Activated CD4-positive, CD25-positive, alpha-beta regulatory T cell treated with anti-CD3 and anti-CD28 coated beads, Interleukin-2, amount 50 U/mL, for 16 hours (primary cell): ENCODE measurements at places on chromosomes 7 and 10.

DNA sequence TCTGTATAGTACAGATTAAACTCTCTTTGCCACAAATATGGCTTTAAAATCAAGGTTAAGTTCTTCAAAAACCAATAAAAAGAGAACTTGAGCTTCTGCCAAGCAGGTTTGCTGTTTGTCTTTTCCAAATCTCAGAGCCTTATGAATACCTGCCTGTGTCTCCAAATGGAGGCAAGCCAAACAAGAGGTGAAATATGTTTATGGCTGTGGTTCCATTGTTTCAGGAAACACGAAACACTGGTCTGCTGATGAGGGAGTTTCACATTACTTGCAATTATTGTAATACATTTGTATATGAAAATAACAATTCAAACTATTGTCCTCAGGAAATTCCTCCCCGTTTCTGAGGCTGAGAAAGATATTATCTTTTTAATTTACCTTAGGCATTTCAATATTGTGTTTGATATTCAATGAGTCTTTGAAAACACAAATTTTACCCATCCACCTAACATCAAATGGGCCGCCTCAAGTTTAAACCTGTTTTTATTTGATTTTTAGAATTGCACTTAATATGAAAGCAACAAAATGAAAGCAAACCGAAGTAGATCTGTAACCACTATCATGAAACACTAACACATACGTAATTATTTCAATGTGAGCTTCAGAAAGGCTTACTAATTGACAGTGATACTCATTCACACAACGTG is 359.3 kb downstream of the HGF start:
- DNase-seq: no peak

- DNase-seq: no peak
Observed at GRCh38 chr7:44846816-44847508, 925 bp downstream of the H2AZ2 start.

- no peak for DNase-seq
Observed at GRCh38 chr7:103993551-103993950, 4.1 kb upstream of the RELN start.

- DNase-seq: no peak
Observed at GRCh38 chr10:6770846-6771245, 190.8 kb upstream of the PRKCQ start.

- DNase-seq: no peak
Observed at GRCh38 chr7:123398921-123399320, 135.5 kb downstream of the IQUB start.

GRCh38 chr10:65719790-65720189 is 1206.0 kb upstream of the LRRTM3 start:
- no peak for DNase-seq

- DNase-seq: no peak
Observed at GRCh38 chr7:149818536-149818840, 19.7 kb upstream of the ZNF862 start.

- no peak for DNase-seq
Observed at GRCh38 chr7:114851406-114852061, 70.4 kb upstream of the MDFIC start.

GRCh38 chr10:35259769-35260397 is 76.4 kb upstream of the CCNY start:
- no peak for DNase-seq

GRCh38 chr10:118542745-118543144 is 52.7 kb downstream of the PRLHR start:
- no peak for DNase-seq

DNA sequence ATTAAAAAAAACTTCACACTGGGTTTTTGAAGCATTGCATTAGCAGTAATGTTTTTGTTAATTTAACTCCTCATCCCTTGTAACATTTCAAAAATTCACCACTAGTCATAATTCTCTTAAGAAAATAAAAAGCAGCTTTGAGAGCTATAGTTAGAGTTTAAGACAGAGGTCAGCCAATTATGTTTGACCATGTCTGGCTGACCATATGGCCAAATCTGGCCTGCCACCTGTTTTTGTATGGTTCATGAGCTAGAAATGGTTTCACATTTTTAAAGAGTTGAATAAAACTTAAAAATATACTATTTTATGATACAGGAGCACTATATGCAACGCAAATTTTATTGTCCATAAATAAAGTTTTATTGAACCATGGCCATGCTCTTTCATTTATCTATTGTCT is 73.0 kb upstream of the LRRTM3 start:
- no peak for DNase-seq

GRCh38 chr10:69952069-69952800 is 100.4 kb upstream of the MACROH2A2 start:
- DNase-seq: no peak

DNA sequence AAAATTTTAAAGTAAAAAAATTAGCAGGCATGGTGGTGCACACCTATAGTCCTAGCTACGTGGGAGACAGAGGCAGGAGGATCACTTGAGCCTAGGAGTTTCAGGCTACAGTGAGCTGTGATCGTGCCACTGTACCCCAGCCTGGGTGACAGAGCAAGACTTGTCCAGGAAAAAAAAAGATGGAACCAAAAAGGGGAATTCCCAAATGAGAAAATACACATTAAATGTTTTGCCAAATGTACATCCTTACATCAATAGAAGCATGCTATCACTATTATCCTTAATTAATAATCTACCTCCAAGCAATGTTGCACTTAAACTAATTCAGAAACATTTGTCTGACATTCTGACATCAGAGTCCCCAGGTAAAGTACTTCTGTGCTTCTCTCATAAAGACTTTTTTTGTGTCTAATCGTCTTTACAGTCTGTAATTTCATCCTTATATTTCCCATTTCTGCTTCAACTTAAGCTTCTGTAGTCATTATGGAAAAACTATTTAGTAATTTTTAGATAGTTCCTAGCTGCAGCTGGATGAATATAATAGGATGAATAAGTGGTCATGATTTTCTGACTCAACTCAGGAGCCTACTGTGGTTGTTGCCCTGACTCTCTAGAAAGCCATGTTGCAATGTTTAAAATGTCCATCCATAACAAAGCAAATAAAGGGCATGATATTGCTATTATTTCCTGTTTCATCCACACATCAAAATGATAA is 57.7 kb downstream of the MYPN start:
- no peak for DNase-seq

- no peak for DNase-seq
Observed at GRCh38 chr10:22386503-22386902, 41.2 kb downstream of the SPAG6 start.

GRCh38 chr7:122329145-122329802 is 24.7 kb upstream of the FEZF1 start:
- no peak for DNase-seq

DNA sequence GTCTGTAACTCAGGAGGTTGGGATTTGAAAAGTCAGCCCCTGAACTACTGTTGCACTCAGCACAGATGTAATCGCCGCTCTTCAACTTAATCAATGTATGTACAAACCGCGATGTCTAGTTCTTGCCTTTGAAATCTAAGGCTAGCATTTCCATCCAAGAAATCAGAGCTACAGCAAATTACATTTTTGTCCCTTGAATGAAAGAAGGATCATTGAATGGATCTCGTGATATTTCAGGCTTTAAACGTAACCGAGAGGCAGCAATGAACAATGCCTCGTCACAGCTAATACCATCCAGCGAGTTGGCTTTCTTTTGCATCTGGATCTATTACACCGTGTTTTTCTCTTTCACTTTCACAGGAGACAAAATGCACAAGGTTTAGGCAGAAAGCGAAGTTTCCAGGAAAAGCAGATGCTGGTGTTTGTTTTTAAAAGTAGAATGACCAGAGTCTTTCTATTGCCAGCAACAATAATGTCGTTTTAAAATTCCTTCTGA is 5.5 kb downstream of the SKIDA1 start:
- DNase-seq: no peak

DNA sequence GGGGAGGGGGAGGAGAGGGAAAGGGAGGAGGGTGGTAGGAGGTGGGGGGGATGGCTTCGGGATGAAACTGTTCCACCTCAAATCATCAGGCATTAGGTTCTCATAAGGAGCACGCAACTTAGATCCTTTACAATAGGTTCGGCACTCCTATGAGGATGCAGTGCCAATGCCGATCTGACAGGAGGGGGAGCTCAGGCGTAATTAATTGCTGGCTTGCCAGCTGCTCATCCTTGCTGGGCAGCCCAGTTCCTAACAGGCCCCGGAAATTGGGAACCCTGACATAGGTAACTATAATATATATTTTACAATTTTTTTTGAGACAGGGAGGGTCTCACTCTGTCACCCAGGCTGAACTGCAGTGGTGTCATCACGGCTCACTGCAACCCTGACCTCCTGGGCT is 118.8 kb upstream of the SFMBT2 start:
- DNase-seq: no peak

DNA sequence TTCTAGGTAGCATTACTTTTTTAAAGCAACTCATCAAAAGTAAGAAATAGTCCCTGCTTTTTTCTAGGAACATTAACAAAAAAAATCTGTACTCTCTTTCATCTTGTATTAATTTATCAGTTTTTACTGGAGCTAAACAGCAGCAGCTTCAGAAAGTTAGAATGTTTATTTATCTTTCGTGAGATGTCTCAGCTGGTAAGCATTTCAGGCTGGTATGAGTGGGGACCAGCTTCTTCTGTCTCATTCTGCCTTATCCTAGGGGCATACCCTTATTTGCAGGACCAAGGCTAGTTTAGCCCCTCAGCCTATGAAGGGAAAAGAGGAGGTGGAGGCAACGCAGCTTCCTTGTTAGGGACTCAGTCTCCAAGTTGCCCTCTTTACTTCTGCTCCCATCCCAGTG is 35.1 kb downstream of the LANCL2 start:
- DNase-seq: no peak

DNA sequence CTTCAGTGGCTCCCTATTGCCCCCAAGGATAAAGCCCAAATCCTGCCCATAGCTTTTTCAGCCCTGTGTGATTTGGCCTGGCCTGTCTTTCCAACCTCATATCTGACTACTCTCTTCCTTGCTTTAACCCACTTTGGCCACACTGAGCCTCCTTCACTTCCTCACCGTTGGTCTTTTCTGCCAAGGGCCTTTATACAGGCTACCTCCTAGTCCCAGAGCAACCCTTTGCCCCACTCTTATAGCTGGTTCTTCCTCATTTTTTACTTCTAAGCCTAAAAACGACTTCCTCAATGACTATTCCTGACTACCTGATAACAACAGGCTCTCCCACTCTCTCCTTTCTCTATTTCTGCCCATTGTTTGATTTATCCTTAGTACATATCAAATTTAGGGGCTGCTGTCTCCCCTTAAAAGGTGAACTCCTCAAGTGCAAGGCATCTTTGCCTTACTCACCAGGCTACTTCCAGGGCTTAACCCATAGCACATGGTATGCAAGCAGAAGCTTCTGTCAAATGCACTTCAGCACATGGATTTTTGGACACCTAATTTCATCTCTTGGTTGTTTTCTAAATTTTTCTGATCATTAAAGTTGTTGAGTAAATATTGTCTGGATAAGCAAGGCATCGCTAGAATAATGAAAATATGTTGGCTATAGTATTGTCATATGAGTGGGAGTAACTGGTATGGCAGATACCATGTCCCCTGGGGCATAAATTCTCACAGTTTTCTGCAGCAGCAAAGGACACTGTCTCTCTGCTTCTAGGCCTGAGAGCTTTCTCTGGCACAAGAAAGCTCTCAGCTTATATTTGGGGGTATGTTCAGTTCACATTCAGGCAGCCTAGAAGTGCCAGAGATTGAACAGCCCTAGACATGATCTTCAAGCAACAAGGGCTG is 201.5 kb upstream of the GPR26 start:
- DNase-seq: no peak

- no peak for DNase-seq
Observed at GRCh38 chr10:27525819-27526218, 21.7 kb downstream of the RAB18 start.

DNA sequence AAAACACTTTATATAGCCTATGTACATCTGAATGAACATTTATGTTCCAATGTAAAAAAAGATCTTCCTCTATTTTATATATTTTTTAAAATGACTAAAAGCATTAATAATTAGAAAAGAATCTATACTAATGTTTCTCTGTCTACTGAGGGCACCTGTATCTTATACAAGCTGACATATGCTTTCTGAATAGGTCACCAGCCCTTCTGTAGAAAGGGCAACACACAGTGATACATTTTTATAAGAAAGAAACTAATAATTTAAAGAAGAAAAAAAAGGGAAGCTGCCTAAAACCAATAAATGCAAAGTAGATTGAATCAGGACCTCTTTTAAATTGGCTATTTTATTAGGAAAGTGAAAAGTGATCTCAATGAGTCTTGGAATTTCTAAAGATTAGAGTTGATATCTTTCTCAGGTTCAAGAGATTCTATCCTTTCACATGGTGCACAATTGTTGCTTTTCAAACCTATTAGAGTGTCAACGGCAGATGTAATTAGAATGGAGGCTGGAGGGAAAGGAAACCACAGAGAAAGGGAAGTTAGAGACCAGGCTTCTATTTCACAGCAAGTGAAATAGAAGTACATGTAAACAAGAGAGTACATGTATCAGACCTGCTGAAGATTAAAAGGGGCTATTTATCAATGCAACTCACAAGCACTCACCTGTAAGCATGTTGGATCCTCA is 6.3 kb downstream of the MTPN start:
- DNase-seq: no peak

- no peak for DNase-seq
Observed at GRCh38 chr10:126216632-126216961, 171.7 kb downstream of the ADAM12 start.

DNA sequence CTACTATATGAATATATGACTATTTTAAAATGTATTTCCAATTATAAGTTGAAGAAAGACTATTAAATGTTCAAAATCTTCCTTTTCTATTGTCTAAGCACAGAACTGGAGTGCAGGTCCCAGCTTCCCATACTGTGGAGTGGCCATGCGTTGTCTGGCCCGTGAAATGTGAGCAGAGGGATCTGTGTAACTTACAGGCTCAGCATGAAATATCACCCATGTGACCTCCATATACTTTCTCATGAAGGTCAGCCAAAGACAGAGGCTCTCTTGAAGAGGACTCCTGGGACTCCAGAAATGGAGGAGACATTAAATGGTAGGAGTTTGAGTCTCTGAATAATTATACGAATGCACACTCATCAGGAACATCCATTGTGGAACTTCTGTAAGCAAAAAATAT is 92.4 kb upstream of the CAV2 start:
- DNase-seq: no peak

DNA sequence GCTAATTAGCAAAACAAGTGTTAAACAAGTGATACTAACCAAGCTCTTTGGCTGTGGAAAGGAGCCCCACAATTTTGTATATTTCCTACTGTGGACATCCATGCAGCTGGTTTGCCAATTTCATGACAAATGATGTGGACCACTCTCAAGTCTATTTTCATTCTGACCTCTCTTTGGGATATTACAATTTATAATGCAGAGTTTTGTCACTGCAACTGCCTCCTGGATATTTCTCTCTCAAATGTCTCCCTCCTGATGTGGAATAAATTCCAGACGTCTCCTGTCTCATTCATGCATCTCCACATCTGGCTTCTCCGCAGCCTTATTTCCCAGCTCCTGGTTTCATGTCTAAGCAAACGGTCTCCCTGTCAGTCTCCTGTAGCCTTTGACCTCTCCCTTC is 80.6 kb upstream of the RHEB start:
- DNase-seq: no peak
